Ovary (tissue), 10 donors: ENCODE measurements at places on chromosomes 6 and 20. TPM values are rescaled to one million over a fixed set of nuclear protein-coding genes. Genes with fewer than 3 reads are reported as not detected.
A peak's percentile ranks its signal among the peaks of the same experiment; 100 is the strongest.

GRCh38 chr6:120648713-120649112, 685.6 kb downstream of the TBC1D32 start:
- no peaks in the 10 kb centered on the region for H3K27me3 ChIP-seq
- H3K36me3 ChIP-seq, result no peaks in the 10 kb centered on the region
- no peak for DNase-seq
- H3K27ac ChIP-seq, result no peak overlapping the region
- H3K4me1 ChIP-seq, result no peaks in the 10 kb centered on the region
- H3K4me3 ChIP-seq, result no peak overlapping the region

Gene SLC4A11
- total RNA-seq, result 1.8 TPM

Gene DDO
- not detected for total RNA-seq

Gene GSTA3
- total RNA-seq, result not detected

DNA sequence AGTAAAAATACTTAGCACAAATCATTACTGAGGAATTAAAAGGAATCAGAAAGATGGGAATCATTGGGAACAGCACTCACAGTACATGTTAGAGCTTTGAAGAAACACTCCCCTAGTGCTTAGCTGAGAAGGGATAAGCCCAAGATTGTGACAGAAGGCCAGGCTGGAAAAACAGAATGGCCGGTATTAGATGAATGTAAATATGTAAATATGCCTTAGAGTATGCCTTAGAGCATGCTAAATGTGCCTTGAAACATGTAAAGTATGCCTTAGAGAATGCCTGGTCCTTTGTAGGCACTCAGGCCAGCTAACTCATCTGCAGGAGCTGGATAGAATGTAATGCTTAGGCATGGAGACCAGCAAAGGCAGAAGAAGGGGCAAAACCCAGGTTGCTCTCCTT, 10.6 kb upstream of the TENT5A start:
- H3K27ac ChIP-seq, result no peak overlapping the region
- no peak overlapping the region for H3K4me3 ChIP-seq
- no peak for DNase-seq
- no peaks in the 10 kb centered on the region for H3K36me3 ChIP-seq
- peaks cover 3% of the 10 kb centered on the region for H3K4me1 ChIP-seq

DNA sequence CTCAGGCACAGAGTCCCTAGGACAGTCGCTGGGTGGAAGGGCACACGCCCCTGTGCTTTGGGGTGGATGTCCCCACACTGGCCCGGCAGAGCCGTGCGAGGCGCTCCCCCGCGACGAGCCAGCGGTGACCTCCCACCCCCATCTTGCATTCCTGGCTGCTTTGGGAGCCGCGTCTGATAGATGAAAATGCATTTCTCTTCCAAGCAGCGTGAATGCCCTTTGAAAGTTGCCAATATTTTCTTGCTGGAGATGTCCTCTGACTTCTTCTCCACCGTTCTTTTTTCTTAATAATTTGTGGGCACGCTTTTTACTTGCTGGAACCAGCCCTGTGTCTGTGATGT, 29.9 kb downstream of the COL20A1 start:
- DNase-seq, result peak; percentile 26
- H3K4me3 ChIP-seq, result no peak overlapping the region
- H3K27ac ChIP-seq, result no peak overlapping the region
- no peaks in the 10 kb centered on the region for H3K4me1 ChIP-seq
- H3K36me3 ChIP-seq, result no peaks in the 10 kb centered on the region
- no peaks in the 10 kb centered on the region for H3K27me3 ChIP-seq
